ENCODE measurements at places on chromosomes 6 and 20.

DNA sequence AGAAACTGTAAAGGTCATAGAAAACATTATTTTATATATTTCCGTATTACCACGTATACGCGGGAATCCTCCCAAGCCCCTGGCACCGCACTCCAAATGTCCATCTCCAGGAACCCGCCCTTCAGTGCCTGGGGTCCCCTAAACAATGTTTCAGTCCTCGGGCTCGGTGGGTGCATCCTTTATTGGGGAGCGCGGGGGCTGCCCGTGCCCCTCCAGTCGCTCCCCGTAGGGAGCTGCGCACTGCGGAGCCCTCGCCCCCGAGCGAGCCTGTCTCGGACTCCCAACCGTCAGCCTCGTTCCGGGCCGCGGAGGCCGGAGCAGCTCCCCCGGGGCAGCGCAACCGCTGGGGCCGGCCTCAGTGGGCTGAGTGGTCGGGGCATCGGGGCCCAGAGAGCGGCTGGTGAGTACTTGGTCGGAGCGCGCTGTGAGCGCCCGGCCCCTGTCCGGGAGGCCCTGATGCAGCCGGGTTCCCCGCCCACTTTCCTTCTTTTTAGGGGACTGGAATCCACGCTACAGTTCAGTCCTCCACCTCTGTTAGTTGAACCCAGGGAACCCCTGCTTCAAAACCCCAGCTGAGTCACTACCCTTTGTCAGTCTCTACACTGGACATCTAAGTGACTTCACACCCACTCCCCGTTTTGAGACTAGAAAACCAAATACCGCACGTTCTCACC is at the start of gene DNAH8:
Gene DNAH8 (plus strand): TSS at position 296 of the 674 bp plus-strand sequence. CDS start 7,499 bp downstream, outside the sequence.
- DNase-seq, result no peak

GRCh38 chr6:137315081-137315480 is 95.9 kb upstream of the IFNGR1 start:
- no peak for DNase-seq

GRCh38 chr6:168078943-168079405 is at the start of gene FRMD1:
FRMD1 (minus strand) TSS chr6:168079212; CDS start chr6:168079094, 118 bp downstream.
- no peak for DNase-seq

GRCh38 chr6:30599625-30600324 is 17.3 kb downstream of the PPP1R10 start:
- no peak for DNase-seq

- no peak for DNase-seq
These were observed 213.4 kb downstream of the HIVEP2 start for GRCh38 chr6:142731611-142732010.

- no peak for DNase-seq
These were observed 1.4 kb upstream of the MICAL1 start for GRCh38 chr6:109456710-109457561.

- no peak for DNase-seq
These were observed 259.6 kb upstream of the EPHA7 start for GRCh38 chr6:93678841-93679454.

- DNase-seq, result no peak
These were observed 11.8 kb upstream of the THBD start for GRCh38 chr20:23061262-23061661.

GRCh38 chr20:20184149-20184548 is 131.8 kb downstream of the CFAP61 start:
- no peak for DNase-seq

DNA sequence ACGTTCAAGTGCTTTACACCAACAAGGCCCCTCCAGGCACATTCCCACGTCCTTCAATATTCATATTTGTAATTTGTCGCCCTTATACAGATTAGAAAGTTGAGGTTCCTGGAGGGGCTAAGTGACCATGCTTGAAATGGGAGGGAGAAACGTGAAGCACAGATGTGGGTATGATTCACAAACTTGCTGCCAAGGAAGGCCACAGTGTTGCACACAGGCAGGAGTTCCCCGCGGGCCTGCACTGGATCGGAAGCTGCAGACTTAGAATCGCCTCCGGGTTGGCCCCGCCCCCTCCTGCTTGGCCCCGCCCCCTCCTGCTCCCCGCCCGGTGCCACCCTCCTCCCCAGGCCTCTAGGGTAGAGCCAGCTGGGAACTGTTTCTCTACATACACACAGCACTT is 58.2 kb upstream of the QKI start:
- DNase-seq, result peak; percentile 87

DNA sequence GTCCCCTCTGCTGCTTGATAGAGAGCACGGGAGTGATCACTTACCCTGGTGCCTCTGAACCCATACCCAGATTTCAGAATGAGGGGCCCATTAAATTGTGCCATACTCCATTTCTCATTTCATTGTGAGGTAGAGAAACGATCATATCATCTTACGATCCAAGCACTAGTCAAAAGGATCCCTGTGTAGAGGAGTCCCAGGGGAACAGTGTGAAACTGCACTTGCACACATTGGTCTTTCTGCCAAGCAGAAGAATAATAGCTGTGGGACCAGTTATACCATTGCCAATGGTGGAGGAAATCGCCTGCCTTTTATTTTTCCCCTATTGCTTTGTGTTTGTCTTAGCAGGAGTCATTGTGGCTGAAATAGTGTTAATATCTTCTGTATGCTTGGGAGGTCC is 161.9 kb downstream of the FARS2 start:
- no peak for DNase-seq

DNA sequence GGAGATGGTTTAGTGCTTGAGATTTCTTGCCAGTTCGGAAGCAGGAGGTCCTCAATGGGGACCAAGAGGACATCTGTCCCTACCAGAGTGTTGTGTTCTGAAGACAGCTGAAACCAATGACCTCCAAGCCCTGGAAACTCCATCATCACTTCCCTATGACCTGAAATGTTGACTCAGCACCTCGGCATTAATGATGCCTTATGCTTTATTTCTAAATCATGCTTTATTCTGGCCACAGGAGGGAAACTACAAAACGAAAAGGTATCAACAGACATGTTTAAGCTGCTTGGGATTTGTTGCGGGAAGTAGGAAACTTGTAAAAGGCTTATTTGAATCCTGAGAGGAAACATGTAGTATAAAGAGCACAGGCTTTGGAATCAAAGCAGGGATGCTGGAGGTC is 389.1 kb upstream of the CHD6 start:
- DNase-seq, result no peak

- no peak for DNase-seq
These were observed 96.0 kb upstream of the CCDC28A start for GRCh38 chr6:138677538-138677937.

DNA sequence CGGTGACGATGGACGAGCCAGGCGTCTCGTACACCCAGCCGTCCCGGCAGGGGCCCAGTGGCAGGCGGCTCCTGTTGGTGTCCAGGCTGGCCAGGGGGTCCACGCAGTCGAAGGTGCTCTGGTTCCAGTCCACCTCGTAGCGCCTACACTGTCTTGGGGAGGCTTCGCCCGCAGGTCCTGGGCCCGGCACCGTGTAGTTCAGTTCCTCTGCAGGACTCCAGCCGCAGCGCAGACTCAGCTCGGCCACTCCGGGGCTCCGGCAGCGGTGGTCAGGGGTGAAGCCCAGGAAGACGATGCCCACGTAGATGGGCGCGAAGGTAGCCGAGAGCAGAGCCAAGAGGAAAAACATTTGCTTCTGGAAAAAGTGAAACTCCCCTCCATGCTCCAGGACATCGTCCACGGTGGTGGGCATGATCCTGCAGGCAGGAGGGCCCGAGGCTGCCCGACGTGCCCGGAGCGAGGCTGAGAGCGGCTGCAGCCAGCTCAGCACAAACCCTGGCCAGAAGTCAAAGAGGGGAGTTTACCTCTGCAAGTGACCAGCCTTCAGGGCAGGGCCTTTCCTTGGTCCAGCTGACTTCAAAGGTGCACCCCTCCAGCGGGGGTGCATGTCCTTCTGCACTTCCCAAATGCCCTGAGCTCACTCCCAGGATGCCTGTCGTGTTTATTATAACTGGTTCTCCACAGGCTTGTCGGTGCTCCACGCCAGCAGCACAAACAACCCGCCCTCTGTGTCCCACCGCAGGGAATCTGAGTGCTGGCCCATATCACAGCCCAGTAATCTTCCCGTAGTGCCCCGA is at the start of gene SLC22A2:
Gene SLC22A2 (minus strand): TSS at position 476 of the 797 bp plus-strand sequence. CDS start 64 bp downstream, at position 412.
- DNase-seq, result no peak

DNA sequence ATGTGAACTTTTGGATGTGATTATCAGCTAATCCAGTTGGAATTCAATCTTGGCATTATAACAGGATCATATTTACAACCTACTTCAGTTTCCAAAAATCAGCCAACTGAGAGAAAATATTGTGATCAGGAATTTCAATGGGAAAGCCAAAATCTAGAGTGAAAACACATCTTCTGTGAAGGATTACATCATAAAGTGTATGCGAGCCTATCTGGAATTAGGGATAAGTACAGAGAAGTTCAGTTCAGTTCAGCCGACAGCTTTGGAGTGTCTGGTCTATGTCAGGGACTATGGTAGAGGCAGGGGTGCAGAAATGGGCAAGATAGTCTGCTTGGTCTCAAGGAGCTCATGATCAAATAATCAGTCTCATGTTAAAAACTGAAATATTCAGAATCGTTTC is 12.3 kb upstream of the PRIM2 start:
- DNase-seq, result no peak

- DNase-seq, result no peak
These were observed 10.9 kb upstream of the GCM1 start for GRCh38 chr6:53159558-53159957.

DNA sequence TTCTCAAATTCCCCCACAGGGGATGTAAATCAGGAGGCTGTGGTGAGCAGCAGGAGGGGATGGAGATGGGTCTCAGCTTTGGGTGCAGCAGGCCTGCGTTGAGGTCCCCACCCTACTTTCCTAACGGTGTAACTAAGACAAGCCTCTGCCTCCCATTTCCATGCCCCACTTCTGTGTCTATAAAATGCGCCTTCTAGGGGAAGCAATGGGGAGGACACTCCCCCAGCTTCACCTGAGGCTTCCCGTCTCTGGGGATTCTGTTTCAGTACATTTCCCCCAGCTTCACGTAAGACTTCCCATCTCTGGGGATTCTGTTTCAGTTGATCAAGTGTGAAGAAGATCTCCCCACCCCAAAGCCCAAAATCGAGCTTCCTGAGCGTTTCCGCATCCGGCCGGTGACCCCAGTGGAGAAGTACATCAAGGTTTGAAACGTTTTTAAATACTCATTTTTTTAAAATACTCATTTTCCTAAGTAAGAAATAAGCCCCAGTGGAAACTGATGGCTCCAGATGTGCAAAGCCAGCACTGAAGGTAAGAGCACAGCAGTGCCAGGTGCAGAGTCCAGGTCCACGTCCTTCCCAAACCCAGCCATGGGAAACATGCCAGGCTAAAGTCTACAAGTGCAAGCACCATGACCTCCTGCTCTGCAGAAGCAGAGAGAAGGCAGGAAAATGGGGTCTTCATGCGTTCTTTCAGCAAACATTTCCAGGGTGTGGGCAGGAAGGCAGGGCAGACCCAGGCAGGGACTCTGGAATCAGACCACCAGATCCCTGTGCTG is 73.1 kb downstream of the ANKRD60 start:
- DNase-seq, result no peak

- DNase-seq, result no peak
These were observed 39.5 kb upstream of the VAPB start for GRCh38 chr20:58349570-58349969.

DNA sequence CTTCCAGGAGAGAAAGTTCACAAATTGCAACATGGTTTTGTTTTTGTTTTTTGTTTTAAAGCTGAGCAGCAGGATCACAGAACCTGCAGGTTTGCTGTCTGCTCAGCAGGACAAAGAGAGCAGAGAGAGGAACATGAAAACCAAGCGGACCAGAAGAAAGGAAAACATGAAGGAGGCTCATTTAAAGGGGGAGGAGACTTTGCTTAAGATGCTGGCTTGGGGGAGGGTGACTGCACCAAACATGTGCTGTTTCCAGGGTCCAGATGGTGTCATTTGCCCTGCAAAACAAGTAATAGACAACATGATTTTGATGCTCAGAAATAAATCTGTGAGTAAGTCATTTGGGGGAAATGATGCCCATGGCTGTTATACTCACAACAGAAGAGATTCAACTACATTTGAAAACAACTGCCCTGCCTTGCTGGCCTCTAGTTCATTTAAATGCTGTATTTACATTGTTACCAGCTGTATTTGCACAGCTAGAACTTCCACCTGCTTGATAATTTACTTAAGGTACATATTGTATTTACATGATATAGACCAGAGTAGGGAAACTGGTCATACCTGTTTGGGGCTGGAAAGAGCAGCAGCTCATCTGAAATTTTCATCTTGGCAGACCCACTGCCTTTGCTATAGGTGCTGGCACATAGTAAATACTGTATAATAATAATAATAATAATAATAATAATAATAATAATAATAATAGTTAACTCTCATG is 32.2 kb upstream of the CHD6 start:
- no peak for DNase-seq

- no peak for DNase-seq
These were observed 9.1 kb upstream of the RNF182 start for GRCh38 chr6:13915561-13916229.

GRCh38 chr6:47241742-47242482 is 67.8 kb downstream of the TNFRSF21 start:
- no peak for DNase-seq
